ENCODE measurements at places on chromosomes 16 and 17. TPM values are rescaled to one million over a fixed set of nuclear protein-coding genes. Genes with fewer than 3 reads are reported as not detected.

LONP2 gene
- total RNA-seq: 34.9 TPM

CD300LB gene
- total RNA-seq: not detected

CDK3 gene
- 1.5 TPM for total RNA-seq

ERN1 gene
- total RNA-seq: 13.7 TPM

PPM1E gene
- under 0.01 TPM for total RNA-seq

FN3K gene
- 3.2 TPM for total RNA-seq

MT1H gene
- not detected for total RNA-seq

SLC38A8 gene
- not detected for total RNA-seq

TRPV2 gene
- 22.9 TPM for total RNA-seq

ATAD5 gene
- 7.7 TPM for total RNA-seq

KRTAP9-7 gene
- total RNA-seq: not detected

HBQ1 gene
- total RNA-seq: 1.1 TPM

CCL5 gene
- 0.65 TPM for total RNA-seq

KRTAP9-8 gene
- not detected for total RNA-seq

NEUROD2 gene
- not detected for total RNA-seq

CHRNE gene
- total RNA-seq: 0.65 TPM

KRT12 gene
- total RNA-seq: not detected

MILR1 gene
- 7.5 TPM for total RNA-seq

NPIPA7 gene
- total RNA-seq: 1.1 TPM

ABCC12 gene
- total RNA-seq: not detected

NME3 gene
- total RNA-seq: 32.4 TPM

ARL5C gene
- not detected for total RNA-seq

SNX20 gene
- total RNA-seq: not detected

KIF19 gene
- 1.3 TPM for total RNA-seq

SLFN14 gene
- total RNA-seq: under 0.01 TPM

STX4 gene
- total RNA-seq: 22.5 TPM

ERBB2 gene
- total RNA-seq: 2.8 TPM

AOC3 gene
- under 0.01 TPM for total RNA-seq

CACNG5 gene
- not detected for total RNA-seq

ASPHD1 gene
- total RNA-seq: 0.33 TPM

TTYH2 gene
- 2.1 TPM for total RNA-seq
